AG04450 (cell line): ENCODE measurements at places on chromosomes 11 and 22.

- no peak for DNase-seq
Measured at GRCh38 chr11:35146074-35146521, 7.1 kb downstream of the CD44 start.

DNA sequence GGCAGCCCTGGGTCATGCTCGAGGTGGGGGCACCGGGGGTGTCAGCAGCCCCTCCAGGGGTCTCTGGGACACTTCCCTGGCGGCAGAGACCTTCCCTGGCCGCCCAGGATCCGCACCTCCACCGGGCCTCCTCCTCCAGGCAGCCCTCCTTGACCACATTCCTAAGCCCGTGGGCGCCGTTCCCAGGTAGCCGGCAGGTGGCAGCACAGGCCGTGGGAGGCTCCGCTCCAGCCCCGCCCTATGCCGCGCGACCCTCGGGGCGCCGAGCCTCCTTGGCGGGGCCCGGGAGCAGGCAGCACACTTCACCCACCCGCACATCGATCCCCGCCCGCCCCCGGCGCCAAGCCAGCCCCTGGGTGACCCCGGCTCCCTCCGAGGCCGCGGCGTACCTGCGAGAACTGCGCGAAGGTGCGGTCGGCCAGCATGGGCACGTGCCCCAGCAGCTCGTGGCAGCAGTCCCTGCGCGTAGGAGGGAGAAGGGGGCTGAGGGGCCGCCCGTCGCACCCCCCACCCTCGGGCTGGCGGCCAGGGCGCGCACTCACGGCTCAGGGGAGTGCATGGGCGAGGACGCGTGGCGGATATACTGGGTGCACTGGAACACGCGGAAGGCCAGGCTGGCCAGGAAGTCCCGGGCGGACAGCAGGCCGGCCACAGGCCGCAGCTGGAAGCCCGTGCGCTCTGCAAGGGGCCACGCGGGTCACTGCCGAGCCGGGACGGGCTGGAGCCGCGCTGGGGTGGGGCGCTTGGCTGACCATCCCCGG is 5.3 kb upstream of the INS start:
- no peak for DNase-seq

DNA sequence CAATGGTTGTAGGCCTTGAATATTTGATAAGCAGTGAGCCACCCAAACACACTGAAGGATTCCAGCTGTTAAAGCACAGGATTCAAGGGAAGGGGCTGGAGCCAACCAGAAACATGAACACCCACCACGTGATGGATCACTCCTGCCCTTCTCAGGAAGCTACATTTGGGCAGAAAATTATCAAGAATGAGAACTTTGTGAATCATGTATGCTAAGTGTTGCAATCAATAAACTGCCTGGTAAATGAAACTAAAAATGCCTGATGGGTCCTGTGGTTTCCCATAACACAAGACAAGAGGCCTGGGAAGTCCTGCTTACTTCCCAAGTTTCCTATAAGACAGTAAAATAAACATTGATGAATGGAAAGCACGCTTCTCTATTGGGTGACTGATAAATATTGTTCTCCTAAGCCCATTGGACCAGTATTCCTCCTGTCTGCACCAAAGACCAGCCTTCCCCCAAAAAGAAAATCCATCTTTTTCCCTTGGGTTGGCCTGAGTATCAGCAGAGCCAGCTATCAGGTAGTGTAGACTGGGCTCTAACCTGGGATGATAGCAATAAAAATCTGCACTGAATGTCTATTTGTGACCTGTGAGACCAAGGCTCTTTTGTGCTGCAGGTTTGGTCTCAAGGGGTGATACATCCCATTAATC is 98.4 kb downstream of the CCDC83 start:
- DNase-seq, result peak; percentile 20

GRCh38 chr11:35662061-35662648 is 420 bp upstream of the TRIM44 start:
- no peak for DNase-seq

DNA sequence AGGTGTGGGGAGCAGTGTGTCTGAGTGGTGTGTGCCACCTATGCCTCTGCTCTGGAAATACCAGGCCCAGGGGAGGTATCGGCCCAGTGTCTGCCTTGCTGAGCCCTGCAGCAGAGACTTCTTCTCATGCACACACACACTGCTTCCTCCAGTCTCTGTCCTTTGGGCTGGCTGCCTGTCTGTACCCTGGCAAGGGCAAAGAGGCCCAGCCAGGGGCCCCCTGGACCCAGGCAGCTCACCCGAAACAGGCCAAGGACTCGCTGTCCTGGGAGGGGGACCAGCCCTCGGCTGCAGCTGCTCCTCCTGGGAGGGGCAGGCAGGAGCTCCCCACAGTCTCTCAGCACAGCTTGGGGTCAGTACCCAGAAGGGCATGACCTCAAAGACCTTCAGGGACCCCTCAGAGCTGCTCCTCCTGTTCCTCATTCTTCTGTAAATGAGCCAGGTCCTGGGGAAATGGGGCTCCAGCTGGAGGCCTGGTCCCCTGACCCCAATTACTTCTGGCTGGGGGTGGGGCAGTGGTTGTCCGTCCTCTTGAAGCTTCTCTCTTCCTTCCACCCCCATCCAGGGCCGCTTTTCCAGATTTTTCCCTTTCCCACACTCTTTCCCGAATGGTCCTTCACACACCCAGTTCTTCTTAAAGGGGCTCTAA is 24.5 kb upstream of the ALX4 start:
- no peak for DNase-seq

GRCh38 chr11:35658020-35658948 is 4.3 kb upstream of the TRIM44 start:
- DNase-seq, result no peak

- DNase-seq, result no peak
Measured at GRCh38 chr22:34379825-34380224, 459.5 kb upstream of the LARGE1 start.

GRCh38 chr11:63277345-63277943 is 34.0 kb upstream of the SLC22A25 start:
- DNase-seq, result no peak

DNA sequence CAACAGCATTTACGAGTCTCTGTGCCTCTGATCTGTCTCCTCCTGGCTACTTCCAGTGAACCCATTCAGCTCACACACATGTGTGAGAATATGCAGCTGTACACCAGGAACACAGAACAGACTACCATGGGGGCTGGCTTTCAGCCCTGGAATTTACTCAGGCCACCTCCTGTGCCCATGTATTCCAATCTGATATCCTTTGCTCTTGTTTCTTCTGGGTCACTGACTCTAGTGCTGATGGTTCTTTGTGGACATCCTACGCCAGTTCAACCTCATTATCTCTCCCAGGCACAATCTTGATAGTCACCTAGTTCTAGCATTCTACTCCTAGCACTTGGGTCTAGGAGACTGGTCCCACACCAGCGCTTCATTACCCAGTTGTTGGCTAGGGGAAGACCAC is 23.0 kb upstream of the ZC3H12C start:
- DNase-seq, result no peak

DNA sequence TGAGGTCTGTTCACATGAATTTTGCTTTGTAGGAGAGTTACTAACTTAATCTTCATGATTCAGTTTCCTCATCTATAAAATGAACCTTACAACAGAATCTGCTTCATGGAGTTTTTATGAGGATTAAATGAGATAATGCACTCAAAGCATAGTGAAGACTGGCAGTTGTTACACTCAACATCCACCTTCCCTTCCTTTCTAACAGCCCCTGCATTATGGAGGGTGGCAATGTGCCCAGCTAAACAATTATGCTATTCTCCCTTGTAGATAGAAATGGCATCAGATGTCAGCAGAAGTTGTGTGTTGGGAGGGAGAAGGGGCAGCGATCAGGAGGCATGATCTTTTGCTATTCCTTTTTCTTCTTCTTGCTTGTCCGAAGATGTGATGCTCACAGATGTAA is 6.5 kb downstream of the POU2AF1 start:
- DNase-seq, result no peak

- DNase-seq, result no peak
Measured at GRCh38 chr11:34300026-34300925, 57.5 kb downstream of the ABTB2 start.

GRCh38 chr11:91538065-91538464 is 686.6 kb upstream of the FAT3 start:
- no peak for DNase-seq

GRCh38 chr22:12601870-12602779 is 2925.9 kb upstream of the OR11H1 start:
- DNase-seq, result no peak

GRCh38 chr22:41445129-41446056 is 1.2 kb downstream of the TOB2 start:
- DNase-seq, result no peak

- no peak for DNase-seq
Measured at GRCh38 chr11:121405646-121406045, 46.5 kb upstream of the SORL1 start.

- DNase-seq, result no peak
Measured at GRCh38 chr11:128468111-128468510, 119.2 kb downstream of the ETS1 start.

GRCh38 chr11:76237914-76238313 is 31.6 kb upstream of the WNT11 start:
- no peak for DNase-seq

DNA sequence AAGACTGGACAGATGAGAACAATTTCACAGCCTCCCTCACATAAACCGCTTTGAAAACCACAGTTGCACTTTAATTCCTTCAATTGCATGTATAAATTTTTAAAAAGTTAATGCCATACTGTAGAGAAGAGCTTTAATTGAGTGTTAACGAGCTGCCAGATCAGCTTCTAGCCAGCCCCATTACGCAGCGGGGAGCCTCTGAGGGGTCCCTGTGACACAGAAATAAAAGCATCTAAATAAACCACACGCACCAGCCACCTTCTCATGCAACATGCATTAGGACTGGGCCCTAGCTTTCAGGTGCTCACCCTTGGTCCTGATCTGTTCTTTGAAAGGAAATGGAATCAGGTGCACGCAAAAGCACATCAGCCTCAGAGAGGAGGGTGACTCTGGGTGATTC is 111.7 kb downstream of the SPATA19 start:
- no peak for DNase-seq

DNA sequence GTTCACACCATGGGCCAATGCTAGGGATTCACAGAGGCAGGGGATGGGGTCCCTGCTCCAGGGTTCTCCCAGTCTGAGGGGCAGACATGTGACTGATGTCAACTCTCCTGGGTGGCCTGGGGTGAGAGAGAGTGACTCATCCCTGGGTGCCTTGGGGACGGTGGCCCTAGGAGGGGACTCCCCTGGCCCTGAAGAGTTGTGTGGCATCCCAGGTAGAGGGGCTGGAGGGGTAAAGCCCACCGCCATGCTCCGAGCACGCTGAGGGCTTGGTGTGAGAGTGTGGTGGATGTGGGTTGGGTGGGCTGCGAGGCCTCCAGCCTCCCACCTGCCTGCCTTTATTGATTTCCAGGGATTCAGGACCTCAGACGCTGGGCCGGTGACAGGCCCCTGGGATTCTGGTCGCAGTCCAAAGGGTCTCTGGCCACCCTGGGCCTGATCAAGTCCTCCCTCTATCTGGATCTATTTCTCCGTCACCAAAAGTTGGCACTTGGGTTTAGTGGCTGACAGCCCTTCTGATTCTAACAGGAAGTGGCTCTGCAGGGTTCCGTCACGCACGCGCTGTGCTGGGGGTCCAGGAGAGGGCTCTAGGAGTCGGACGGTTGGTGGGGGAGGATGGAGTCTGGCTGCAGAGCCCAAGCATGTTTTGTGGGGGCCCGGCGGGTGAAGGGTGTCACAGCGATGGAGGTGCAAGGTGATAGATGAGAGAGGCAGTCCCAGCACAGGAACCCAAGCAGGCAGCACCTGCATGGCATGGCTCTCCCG is 27.3 kb upstream of the WNT7B start:
- DNase-seq, result no peak

DNA sequence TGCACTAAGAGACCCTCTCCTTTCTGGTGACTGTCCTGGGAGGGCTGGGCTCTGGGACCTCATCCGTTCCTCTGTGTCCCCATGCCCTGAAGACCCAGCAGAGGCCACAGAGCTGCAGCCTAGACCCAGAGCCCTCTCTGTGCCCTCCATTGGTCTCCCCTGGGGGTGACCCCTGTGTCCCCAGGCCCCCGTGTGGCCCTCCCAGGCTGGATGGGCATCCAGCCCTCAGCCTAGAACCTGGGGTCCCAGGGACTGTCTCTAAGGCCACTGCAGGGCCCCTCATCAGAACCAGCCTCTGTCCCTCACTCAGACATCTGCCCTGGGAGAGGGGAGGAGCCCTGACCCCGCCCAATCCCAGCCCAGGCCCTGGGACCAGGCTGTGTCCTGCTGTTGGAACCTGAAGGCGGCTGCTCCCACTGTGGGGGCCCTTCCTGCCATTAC is 5.7 kb downstream of the IGLL1 start:
- DNase-seq, result no peak

DNA sequence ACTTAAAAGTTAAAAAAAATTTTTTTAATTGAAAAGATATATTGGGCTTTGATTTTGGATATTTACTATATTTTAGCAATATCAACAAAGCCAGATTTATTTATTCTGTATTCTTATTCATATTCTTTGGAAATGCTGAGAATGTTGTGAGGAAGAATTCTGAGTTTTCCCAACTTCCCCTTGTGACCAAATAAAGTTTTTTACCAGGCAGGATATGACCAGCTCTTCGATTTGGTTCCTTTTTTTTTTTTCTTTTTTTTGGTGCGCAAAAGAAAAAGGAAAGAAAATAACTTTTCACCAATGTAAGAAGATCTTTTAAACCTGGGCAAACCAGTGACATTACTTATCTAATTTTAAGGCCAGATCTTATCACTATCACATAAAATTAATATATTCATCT is 12.9 kb downstream of the TCP11L1 start:
- no peak for DNase-seq

GRCh38 chr11:19576903-19577302 is 135.7 kb upstream of the NAV2 start:
- no peak for DNase-seq

GRCh38 chr11:104663190-104664140 is 234.8 kb downstream of the CASP12 start:
- DNase-seq, result no peak

- no peak for DNase-seq
Measured at GRCh38 chr11:127649071-127649470, 648.5 kb upstream of the KIRREL3 start.

DNA sequence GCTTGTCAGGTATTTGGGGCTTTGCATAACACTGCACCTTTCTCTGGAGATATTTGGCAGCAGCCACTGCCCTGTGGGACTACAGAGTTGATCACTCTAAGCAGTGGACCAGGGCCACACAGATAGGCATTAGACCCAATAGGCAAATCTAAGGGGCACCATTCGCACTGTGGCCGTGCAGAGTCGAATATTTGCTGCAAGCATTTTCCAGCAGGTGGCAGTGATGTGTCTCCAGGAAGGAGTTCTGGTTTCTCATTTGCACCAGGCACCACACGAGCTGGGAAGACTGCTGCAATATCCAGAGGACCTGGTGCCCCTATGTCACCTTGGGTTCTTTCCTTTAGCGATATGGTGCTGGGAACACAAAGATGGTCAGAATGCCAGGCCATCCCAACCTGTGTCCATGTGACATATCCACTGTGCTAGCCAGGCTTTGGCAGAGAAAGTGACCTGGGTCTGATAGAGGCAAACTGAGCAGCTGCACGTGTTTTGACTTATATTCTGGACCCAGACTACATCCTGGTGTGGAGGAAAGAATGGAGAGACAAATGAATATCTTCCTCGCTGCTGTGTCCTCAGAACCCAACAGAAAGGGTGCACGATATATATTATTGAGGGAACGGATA is 318.7 kb downstream of the BUD13 start:
- no peak for DNase-seq
